ENCODE measurements at places on chromosomes 2 and 18.

DNA sequence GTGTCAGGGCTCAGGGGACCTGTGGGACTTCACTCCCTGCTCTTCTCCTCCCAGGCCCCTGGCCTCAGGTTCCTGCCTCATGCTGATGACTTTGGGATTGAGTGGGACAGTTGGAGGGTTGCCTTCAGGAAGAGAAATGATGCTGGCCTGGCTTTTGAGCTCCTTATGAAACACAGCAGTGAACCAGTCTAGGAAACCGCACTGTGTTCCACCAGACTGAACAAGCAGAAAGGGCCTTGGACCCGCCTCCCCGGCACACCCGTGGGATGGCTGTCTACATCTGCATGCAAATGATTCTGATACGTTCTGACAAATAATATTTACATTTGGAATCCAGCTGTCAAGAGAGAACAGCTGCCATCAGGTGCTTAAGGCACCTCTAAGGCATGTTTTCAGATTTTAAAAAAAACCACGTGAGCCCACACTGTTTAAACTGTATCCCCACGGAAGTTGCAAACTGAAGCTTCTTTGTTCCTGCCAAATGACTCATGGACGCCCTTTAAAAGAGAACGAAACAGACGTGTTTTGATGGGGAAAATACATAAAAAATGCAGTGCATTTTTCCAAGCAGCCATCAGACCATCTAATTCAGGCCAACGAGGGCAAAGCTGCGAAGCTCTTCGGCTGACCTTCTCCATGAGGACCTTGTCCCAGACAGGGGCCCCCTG lies 27.6 kb upstream of the ASAP2 start:
- no peak for DNase-seq

GRCh38 chr18:9722691-9723090 lies 14.6 kb downstream of the RAB31 start:
- no peak for DNase-seq

DNA sequence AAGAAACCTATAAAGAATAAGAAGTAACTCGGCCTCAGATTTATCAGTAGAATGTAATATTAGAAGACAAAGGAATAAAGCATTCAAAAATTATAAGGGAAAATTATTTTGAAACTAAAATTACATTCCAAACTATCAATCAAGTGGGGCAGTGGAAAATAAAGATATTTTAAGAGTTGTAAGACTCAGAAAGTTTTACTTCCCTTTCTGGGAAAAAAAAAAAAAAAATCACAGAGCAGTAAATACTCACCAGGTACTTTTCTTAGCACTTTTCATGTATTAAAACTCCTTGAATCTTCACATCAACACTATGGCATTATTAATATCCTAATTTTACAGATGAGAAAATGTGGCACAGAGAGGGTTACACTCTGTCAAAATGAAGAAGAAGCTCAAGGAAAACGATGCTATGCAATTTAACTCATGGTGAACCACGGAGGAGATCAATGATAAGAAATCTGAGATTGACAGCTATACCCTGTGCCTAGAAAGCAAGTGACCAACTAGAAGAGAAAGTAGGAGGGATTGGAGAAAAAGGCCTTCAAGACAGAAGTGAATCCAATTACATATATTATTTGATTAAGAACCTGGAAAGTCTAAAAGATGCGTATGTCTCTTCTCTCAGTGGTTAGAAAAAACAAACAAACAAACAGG lies 238.9 kb upstream of the ID2 start:
- DNase-seq: no peak

DNA sequence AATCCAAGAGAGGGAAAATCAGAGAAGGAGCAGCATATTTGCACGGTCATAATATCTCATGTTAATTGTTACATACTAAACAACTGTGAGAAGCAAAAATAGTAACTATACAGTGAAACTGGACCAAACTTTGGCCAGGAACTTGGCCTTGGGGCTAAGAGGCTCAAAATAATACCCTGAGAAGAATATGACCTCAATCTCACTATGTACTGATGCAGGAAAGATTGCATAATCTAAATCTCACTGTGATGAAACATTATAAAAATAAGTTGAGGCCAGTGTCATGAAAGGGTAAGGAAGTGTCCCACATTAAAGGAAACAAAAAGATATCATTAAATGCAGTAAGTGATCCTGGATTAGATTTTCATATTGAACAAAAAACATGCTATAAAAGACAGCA lies 36.5 kb downstream of the ZRANB3 start:
- DNase-seq: no peak

GRCh38 chr2:31236433-31237205 lies 2.7 kb downstream of the EHD3 start:
- DNase-seq: no peak

Measured in HEK293T (cell line).